NCI-H1092 (cell line): ENCODE measurements at places on chromosomes 6 and 20.
A peak's percentile ranks its signal among the peaks of the same experiment; 100 is the strongest.

DNA sequence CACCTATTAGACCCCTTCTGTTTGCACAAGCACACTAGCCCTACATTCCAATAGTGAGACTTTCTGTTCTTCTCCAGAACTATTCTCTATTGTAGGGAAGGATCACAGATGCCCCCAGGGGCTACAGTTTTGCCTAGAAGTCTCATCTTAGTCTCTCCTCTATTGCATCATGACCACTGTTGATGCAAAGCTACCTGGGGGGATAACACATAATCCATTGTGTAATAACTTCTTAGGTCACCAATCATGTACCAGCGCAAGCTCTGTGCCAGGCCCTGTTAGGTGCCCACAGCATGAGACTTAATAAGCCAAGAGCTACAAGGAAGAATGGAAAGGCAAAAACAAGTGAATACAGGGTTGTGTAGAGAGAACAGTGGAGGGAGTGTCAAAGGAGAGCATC is 98.1 kb upstream of the TNFAIP3 start:
- DNase-seq, result no peak

GRCh38 chr6:129774697-129775447 is 64.9 kb upstream of the ARHGAP18 start:
- peak; percentile 13 for DNase-seq

GRCh38 chr6:67748521-67748920 is 886.6 kb upstream of the ADGRB3 start:
- no peak for DNase-seq

DNA sequence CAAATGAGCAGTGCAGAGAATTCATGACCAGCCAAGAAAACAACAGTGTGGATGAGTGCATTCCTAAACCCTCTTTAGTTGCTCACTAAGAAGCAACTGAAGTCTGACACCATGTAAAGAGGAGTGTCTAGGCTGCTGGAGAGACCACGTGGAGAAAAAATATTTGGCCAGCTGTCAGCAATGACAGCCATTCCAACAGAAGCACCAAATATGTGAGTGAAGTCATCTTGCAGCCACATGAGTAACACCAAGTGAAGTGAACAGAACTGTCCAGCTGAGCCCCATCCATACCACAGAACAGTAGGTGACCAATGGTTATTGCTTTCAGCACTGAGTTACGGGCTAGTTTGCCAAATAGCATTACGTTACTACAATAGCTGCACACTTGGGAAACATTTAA is 89.4 kb downstream of the TBXT start:
- no peak for DNase-seq

DNA sequence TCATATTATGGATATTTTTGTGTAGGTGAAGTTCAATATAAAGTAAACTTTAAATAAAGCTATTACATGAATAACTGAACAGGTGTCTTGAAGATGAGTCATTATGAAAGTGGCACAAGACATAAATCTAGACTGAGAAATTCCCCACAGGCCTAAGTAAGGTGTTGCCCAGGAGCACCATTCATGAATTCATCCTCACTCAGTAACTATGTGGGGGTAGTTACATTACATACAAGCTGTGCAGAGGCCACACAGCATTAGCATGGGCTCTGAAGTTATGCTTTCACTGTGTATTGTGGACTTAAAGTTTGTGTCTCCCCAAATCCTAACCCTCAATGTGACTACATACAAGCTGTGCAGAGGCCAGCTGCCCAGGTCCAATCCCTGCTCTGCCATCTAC is 65.9 kb downstream of the BCAS1 start:
- DNase-seq, result no peak

- DNase-seq, result no peak
Measured at GRCh38 chr6:149334201-149334600, 16.7 kb downstream of the TAB2 start.

DNA sequence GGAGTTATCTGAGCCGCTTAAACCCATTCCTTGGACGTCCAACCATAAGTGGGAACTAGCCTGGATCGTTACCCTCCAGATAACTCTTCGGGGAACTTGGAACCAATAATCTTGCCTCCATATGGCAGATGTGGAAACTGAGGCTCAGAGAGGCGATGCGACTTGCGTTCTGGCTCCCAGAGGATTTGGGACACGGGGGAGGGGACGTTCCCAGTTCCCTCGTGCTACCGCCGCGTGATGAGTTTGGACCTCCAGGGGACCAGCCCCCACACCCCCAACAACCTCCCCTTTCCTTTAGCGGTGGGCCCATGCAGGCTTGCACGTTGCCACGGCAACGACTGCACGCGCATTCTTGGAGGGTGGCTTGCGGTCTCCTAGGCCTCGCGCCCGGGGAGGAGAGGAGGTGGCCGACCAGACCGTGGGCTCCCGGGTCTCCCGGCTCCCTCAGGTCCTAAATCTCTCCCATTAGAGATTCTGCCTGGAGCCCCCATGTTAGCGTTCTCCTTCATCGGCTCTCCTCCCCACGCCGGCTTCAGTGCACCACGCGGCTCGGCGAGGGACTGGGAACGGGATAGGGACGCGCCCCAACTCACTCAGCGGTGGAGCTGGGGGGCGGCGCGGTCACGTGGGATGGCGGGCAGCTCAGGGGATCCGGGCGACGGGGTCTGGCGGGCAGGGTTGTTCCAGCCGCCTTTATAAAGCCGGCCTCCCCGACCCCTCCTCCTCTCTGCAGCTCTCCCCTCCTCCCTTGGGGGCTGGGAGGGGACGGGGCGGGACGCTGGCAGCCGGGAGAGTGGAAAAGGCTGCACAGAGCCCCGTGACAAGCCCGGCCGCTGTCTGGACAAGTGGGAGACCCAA is at the start of gene PLTP:
PLTP (minus strand) TSS at position 670 of the 858 bp plus-strand sequence. CDS start 703 bp downstream, outside the sequence.
- DNase-seq, result no peak

DNA sequence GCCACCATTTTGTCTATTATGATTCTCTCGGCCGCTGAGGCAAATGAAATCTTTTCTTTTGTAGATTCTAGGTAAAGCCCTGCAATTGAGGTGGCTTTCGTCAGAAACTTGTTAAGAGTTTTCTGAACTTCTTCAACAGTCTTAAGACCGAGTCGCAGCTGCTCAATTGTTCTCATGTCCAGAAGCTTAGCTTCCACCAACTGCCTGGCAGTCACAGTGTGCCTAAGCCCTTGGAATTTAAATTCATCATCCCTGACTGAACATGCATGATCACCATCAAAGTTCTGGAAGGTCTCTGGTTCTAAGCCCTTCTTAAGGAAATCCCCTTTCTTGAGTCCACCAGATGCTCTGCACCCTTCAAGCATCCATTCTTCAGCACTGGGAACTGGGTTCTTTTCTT is 25.7 kb downstream of the DST start:
- DNase-seq, result no peak

DNA sequence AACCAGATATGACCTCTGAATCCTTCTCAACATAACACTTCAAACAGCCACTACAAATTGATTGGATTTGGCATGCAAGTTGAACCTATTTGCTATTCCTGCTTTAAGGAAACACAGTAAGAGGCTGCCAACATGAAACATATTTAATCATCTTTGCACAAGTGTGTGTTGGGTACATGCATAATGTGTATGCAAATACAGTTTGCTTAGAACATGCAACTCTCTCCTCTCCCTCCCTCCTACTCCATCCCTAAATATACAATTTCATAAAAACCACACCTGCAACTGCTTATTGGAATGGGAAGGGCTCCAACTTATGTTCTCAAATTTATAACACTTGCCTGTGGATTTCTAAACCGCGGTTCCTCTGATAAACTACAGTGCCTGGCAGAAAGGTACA is 71.5 kb downstream of the CD83 start:
- no peak for DNase-seq

GRCh38 chr20:1674361-1674760 is 16.8 kb upstream of the SIRPG start:
- no peak for DNase-seq

GRCh38 chr20:1876975-1877608 is 18.1 kb upstream of the SIRPA start:
- DNase-seq, result no peak

GRCh38 chr20:54389596-54390280 is 85.7 kb upstream of the DOK5 start:
- no peak for DNase-seq

DNA sequence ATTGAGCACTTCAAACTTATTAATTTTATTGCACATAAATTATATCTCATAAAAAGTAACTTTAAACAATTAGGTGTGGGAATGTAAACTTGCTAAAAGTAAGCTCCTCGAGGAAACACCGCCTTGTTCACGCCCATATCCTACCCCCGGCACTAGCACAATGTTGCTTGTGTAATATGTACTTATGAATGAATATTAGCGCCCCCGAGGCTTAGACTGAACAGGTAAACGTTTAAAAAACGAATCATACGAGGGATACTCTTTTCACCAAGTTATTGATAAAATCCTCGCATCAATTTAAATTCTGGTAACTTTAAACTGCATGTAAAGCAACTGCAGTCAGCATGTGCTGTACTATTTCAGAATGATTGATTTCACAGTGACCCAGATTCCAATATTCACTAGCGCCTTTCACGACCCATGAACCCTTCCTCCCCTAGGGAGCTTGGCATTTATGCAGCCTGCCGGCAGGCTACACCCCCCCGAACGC is 637 bp downstream of the TFB1M start:
- no peak for DNase-seq

DNA sequence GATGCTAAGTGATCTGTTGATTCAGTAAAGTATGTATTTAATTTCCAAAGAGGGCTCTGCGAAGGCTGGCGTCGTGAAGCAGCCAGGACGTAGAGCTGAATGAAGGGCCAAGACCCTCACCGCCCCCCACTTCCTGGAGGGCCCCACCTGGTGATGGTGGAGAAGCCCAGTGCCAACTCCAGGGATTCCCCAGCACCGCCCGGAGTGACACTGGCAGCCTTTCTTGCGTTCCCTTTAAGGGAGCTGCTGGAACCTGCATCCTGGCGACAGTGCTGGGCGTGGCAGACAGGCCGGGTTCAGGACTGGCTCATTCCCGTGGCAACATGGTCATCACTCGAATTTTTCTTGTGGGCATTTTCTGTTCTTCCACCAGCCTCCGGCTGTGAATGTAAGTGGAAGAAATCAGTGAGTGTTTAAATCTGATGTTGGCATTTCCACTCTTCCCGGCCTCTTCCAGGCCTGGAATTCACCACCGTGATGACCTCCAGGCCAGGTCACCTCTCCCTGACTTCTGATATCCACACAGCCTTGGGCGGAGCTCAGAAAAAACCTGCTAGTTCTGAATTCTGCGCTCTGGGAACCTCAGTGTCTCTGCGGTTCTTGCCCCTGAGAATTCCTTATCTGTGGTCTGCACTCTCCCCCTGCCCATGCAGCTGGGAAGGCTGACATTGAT is 57.4 kb upstream of the DACT2 start:
- no peak for DNase-seq

DNA sequence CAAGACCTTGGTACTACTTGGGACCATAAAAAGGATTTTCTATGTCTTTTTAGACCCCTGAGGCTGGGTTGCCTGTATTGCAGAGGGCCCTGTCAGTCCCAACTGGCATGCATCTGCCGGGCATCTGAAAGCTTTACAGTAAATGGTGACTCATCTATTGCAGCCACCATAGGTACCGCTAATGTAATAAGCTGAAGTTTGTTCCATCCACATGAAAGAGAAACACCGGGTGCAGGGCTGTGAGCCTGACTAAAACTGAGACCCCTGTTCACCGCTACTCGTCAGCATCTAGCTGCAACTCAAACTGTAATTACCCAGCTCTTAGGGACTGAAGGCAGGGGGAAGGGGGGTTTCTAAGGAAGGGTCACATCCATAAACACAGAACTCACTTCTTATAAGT is 49.5 kb downstream of the TRERF1 start:
- no peak for DNase-seq

- DNase-seq, result no peak
Measured at GRCh38 chr6:11404838-11405237, 132.7 kb upstream of the TMEM170B start.

DNA sequence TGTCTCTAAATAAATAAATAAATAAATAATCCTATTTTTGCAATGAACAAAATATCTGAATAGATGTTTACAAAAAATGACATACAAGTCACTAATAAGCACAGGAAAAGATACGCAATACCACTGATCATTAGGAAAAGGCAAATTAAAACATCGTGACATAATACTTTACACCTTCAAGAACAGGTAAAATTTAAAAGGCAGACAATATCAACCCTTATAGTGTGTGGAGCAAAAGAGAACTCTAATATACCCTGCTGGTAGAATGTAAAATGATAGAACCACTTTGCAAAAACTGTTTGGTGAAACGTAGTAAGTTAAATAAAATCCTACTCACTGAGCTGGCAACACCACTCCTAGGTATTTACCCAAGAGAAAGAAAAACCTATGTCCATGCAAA is 67.4 kb downstream of the ZMYND8 start:
- no peak for DNase-seq

DNA sequence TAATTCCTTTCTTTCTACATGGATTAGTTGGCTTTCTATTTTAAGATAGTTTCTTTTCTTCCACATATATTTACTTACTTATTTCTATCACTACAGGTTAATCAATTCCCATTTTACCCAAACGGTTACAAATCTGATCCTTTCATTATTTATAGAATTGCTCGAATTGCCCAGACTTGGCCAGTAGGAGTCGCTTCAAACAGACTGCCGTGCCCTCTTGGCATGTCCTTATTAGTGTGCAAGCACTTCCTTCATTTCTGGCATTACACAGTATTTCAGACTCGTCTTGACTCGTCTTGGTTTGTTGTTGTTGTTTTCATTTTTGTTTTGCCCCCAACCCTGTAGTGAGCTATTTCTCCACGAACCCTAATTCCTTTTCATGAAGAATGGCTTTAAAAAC is 74.6 kb downstream of the SAMD3 start:
- no peak for DNase-seq

GRCh38 chr6:125910527-125910926 is 46.0 kb upstream of the HINT3 start:
- no peak for DNase-seq

GRCh38 chr20:3648951-3649350 is 14.2 kb downstream of the GFRA4 start:
- no peak for DNase-seq

DNA sequence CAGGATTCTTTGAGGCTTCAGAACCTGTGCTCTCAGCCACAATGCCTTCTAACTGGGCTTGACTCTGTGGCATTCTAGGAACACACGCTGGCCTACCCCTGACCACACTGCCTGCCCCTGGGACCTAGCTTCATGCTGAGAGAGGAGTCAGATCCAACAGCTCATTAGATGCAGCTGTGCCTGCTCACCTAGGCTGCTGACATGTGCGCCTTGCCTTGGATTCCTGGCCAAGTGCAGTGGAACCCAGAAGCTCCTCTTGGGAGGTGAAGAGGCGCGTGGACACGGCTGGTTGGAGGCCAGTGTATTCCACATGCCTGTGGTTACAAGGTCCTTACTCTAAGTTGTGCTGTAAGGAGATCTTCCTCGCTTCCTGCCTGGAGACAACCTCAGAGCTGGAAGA is 24.7 kb upstream of the KCNK16 start:
- DNase-seq, result no peak

DNA sequence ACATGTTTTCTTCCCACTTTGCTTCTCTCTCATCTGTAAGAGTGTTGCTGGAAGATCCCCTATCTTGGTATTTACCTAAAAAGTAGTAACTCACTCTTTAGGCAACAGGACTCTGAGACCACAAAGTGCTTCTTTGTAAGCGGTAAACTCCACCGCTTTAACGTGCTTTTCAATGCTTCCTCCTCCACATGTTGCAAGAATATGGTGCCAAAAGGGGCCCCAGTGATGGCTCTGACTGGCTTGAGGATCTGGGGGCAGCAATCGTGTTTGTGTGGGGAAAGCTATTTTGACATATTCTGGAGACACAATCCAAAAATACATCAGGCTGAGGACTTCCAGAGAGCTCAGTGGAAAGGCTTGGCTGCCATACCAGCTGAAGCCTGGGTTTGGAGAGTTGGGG is 12.4 kb upstream of the CPNE5 start:
- no peak for DNase-seq
